ENCODE measurements at places on chromosomes 3 and 15.

GRCh38 chr3:90062016-90062415, 954.6 kb downstream of the EPHA3 start:
- DNase-seq: no peak

- DNase-seq: no peak
Observed at GRCh38 chr3:14475621-14476020, 64.5 kb downstream of the GRIP2 start.

- DNase-seq: no peak
Observed at GRCh38 chr3:100288288-100288894, 27.6 kb downstream of the TBC1D23 start.

DNA sequence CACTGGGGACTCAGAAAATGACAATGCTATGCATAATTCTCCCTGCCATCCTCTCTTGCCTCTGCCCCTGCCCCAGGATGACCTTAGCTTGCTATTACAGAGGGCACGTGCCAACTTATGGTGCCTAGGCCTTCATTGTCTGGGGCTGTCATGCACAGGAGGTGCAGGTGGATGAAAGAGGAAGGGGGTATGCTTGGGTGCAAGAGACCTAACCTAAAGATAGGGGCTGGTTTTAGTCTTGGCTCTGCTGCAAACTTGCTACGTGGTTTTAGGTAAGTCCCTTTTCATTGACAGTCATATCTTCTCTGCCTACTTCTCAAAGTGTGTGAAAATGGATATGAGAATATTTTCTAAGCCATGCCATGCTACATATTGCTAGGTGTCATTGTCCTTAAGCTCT, 161.3 kb downstream of the EPHB1 start:
- DNase-seq: no peak

GRCh38 chr15:90439946-90440345, 51.9 kb downstream of the IQGAP1 start:
- no peak for DNase-seq

DNA sequence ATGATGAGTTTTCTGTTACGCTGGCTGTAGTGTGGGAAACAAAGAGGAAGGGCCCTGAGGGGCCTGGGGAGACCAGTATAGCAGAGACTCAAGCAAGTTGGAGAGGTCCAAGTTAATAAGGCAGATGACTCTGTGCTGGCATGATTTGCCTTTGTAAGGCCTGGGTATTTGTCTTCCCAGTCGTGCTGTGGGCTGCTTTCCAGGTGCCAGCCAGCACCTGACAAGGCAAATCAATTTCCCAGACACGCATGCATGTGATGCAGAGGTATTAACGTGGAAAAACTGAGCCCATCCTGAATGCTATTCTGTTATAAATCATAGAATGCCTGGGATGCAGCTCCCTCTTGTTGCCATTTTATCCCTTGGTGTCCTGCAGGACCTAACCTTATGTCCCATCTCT, 175.6 kb downstream of the MFSD1 start:
- no peak for DNase-seq

DNA sequence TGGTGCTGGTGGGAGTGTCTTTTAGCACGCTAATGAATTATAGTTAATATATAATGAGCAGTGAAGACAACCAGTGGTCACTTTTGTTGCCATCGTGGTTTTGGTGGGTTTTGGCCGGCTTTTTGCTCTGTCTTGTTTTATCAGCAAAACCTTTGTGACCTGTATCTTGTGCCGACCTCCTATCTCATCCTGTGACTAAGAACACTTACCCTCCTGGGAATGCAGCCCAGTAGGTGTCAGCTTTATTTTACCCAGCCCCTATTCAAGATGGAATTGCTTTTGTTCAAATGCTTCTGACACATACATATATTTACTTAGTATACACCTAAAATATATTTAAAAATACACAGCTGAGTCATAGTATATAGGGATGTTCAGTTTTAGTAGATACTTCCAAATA, 770.3 kb downstream of the PDCD6IP start:
- no peak for DNase-seq

DNA sequence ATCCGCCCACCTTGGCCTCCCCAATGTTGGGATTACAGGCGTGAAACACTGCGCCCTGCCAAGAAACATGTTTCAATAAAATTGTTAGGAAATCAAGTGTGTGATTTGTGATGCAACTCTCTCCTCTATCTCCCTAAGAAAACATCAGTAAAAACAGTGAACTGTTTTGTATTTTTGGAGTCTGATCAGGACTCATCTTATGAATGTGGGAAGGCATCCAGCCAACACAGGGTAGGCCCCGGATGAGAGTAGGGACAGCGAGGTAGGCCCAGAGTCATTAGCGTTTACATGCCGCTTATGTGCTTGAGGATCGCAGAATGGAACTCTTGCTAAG, 884 bp upstream of the GLYCTK start:
- DNase-seq: no peak

DNA sequence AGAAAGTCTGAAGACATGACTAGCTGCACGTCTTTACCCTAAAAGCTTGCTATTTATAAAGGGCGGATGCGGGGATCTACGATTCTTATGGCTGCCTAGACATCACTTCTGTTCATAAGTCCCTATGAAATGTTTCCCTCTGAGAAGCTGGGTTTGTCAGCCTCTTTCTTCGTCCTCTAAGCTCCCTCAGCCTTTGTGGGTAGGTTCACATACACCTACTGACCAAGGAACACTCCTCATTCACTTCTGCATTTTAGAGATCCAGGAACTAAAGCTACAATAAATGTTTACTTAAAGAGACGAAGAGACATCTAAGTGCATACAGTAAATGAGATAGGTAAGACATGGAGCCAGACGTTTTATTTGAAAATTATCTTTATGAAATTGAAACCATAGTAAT, 16.7 kb upstream of the RAMAC start:
- DNase-seq: no peak

DNA sequence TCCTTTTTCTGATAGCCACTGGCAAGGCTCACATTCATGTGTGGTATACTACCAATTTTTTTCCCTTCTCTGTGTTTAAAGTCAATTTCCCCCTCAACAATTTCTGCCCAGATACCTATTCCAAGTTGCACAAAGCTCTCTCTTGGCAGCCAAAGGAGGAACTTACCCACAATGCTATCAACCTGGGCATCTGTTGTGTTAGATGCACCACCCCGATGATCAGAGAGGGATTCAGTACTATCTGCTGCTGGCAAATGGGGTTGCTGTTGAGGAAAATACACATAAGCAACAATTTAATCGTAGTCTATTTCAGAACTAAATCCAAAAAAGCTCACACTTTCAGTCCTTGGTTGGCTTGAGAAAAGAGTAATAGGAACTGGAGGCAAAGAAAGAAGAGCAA, 46.1 kb downstream of the AAGAB start:
- DNase-seq: no peak

Measured in mesothelial cell of epicardium (in vitro differentiated cells).